ENCODE measurements at places on chromosomes 12 and 14.

- no peak for DNase-seq
These were observed 916 bp upstream of the PAWR start for GRCh38 chr12:79691511-79692248.

- no peak for DNase-seq
These were observed 34.5 kb downstream of the FBRSL1 start for GRCh38 chr12:132524405-132524804.

GRCh38 chr14:91484186-91484585, 25.9 kb downstream of the PPP4R3A start:
- DNase-seq: no peak

- DNase-seq: no peak
These were observed 42.1 kb upstream of the LIN7A start for GRCh38 chr12:80979816-80980215.
